Activated B cell treated with CpG ODN at 0.5 μM for 24 hours (primary cell): ENCODE measurements at places on chromosomes 6 and 20.

- H3K4me3 ChIP-seq, result no peak overlapping the region
- no peaks in the 10 kb centered on the region for H3K4me1 ChIP-seq
- DNase-seq, result no peak
- peaks cover 43% of the 10 kb centered on the region for H3K27me3 ChIP-seq
- H3K36me3 ChIP-seq, result no peaks in the 10 kb centered on the region
These were observed 51.4 kb downstream of the CD40 start for GRCh38 chr20:46169245-46170171.

GRCh38 chr6:13260101-13260598 is 68.2 kb downstream of the TBC1D7 start:
- H3K4me3 ChIP-seq, result peak overlapping the region; percentile 74
- peak overlapping the region; percentile 75 for H3K27ac ChIP-seq
- peaks cover 90% of the 10 kb centered on the region for H3K4me1 ChIP-seq
- H3K36me3 ChIP-seq, result peaks cover 3% of the 10 kb centered on the region

GRCh38 chr6:76942203-76942966 is 520.9 kb downstream of the HTR1B start:
- no peak for DNase-seq
- H3K4me1 ChIP-seq, result no peaks in the 10 kb centered on the region
- H3K27me3 ChIP-seq, result no peaks in the 10 kb centered on the region
- no peak overlapping the region for H3K4me3 ChIP-seq

GRCh38 chr20:45365444-45365970 is 2.6 kb downstream of the SYS1 start:
- peak overlapping the region; percentile 4 for H3K4me3 ChIP-seq
- H3K27me3 ChIP-seq, result no peaks in the 10 kb centered on the region
- no peak overlapping the region for H3K27ac ChIP-seq
- H3K4me1 ChIP-seq, result peaks cover 76% of the 10 kb centered on the region
- DNase-seq, result no peak

DNA sequence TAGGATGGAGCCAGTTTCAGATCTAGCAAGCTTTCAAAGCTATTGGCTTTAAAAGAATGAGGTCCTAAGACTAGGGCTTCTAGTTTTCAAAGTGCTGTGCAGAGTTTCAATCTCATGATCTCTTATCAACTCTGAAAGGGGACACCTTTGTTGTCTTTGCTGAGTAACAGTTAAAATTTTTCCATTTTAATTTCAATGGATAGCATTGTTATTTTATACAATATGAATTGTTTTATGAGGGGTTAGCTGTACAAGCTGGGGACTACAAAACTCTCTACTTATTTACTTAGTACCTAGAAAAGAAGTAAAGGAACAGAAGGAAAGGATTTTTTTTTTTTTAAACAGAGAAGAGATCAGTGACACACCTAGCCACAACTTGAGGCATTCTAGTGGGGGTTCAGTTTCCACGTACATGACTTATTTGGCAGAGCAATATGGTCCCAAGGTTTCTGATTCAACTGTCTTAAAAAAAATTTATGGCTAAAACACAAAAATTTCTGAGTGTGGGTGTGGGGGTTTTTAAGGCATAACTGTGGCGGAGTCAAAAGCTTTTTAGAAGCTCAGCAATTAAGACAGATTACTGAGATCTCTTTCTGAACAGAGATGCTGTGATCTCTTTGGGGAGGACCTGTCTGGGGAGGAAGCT is 46.1 kb upstream of the JAG1 start:
- no peaks in the 10 kb centered on the region for H3K27me3 ChIP-seq
- no peaks in the 10 kb centered on the region for H3K4me1 ChIP-seq
- H3K4me3 ChIP-seq, result no peak overlapping the region
- no peak for DNase-seq
- H3K36me3 ChIP-seq, result no peaks in the 10 kb centered on the region

GRCh38 chr6:161195386-161195785 is 78.5 kb downstream of the AGPAT4 start:
- H3K27me3 ChIP-seq, result no peaks in the 10 kb centered on the region
- no peak overlapping the region for H3K27ac ChIP-seq
- peaks cover 17% of the 10 kb centered on the region for H3K4me1 ChIP-seq
- no peak for DNase-seq
- H3K36me3 ChIP-seq, result no peaks in the 10 kb centered on the region

DNA sequence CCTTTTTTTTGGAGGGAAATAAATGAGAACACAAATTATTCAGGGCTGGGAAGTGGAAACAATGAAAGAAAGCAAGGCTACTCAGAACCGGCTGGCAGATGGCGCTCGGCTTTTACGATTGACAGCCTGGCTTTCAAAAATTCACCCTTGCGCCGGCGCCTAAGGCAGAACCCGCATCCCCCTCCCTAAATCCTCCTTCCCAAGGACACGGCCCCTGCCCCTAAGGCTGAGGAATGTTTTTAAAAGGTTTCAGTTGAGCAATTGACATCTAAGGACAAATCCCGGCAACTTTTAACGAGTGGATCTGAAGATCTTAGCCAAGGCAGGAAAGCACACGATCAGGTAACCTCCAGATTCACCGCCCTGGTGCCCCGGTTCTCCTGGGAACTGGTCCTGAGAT is 16.3 kb downstream of the GNAS start:
- no peak for DNase-seq
- H3K27ac ChIP-seq, result no peak overlapping the region
- H3K36me3 ChIP-seq, result no peaks in the 10 kb centered on the region

- H3K27me3 ChIP-seq, result no peaks in the 10 kb centered on the region
- H3K27ac ChIP-seq, result no peak overlapping the region
- no peaks in the 10 kb centered on the region for H3K4me1 ChIP-seq
- H3K4me3 ChIP-seq, result no peak overlapping the region
- no peak for DNase-seq
- H3K36me3 ChIP-seq, result peaks cover 84% of the 10 kb centered on the region
These were observed 125.0 kb downstream of the ZMYND8 start for GRCh38 chr20:47231382-47232039.

- peaks cover 24% of the 10 kb centered on the region for H3K4me1 ChIP-seq
- H3K27ac ChIP-seq, result no peak overlapping the region
- H3K4me3 ChIP-seq, result no peak overlapping the region
- no peak for DNase-seq
- no peaks in the 10 kb centered on the region for H3K36me3 ChIP-seq
- no peaks in the 10 kb centered on the region for H3K27me3 ChIP-seq
These were observed 18.4 kb downstream of the ECT2L start for GRCh38 chr6:138814179-138814834.

GRCh38 chr6:146890644-146891434 is 292.1 kb downstream of the ADGB start:
- peaks cover 7% of the 10 kb centered on the region for H3K27me3 ChIP-seq
- DNase-seq, result no peak
- H3K36me3 ChIP-seq, result no peaks in the 10 kb centered on the region
- H3K27ac ChIP-seq, result no peak overlapping the region

GRCh38 chr20:57208198-57208597 is 58.2 kb downstream of the BMP7 start:
- no peak overlapping the region for H3K27ac ChIP-seq
- H3K36me3 ChIP-seq, result no peaks in the 10 kb centered on the region
- peaks cover 5% of the 10 kb centered on the region for H3K27me3 ChIP-seq

DNA sequence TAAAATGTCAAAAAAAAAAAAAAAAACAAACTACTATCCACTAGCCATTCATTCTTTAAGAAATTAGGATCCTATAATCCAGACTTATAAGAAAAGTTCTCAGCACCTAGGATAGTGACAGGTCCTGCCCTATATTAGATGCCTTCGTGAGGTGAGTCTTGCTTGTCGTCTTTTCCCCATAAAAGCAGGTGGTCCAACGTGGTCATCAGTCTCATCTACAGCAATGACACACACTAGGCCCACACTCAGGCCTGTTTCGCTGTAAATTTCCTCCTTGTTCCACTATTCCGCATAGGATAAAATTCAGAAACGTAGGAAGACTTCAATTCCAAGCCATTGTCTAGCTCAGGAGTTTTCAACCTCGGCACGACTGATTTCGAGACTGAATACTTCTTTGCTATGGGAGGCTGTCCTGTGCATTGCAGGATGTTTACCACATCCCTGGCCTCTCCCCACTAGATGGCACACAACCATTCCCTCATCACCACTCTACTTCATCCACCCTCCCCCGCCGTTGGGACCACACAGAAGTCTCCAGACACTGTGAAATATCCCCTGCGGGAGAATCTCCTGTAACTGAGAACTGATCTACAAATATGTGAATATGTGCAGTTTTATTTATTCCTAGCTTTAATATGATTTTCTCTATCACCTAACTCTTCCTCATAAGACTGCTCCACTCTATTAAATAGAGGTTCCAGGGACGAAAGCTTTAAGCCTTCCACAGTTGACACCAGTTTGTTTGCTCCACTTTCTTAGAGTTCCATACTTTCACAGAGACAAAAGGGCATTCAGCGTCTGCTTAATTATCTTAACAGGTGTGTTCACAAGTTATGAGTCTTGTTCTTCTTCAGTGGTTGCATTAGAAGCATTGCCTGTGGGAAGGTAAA is 346.3 kb downstream of the BMP2 start:
- no peaks in the 10 kb centered on the region for H3K4me1 ChIP-seq
- no peak overlapping the region for H3K27ac ChIP-seq
- no peaks in the 10 kb centered on the region for H3K27me3 ChIP-seq

DNA sequence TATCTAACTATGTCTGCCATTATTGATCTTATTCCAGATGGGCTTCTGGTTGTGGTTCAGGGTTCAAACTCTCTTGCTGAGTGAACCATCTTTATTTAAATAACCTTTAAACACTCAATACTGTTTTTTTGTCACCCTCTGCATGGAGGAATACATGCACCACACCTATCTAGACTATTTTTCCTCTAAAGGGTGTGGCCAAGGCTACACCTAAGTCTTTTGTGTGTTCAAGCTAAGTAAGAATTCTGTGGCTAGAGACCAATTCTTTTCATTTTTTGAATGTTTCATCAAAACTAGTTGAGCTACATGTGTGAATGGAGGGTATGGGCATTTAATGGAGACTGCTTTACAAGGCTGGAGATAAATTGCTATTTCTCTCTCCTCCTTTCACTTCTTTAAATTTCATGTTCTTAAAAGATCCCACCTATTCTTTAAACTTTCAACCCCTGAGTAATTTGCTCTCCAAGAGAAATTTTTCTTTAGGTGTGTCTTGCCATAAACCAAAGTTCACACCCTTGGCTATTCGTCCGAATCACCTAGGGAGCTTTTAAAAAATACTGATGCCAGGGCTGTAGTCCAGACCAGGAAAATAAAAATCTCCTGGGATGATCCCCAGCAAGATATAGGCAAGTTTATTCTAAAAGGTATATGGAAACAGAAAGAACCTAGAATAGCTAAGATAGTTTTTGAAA is 24.8 kb upstream of the MBOAT1 start:
- H3K4me1 ChIP-seq, result no peaks in the 10 kb centered on the region
- no peak overlapping the region for H3K4me3 ChIP-seq
- H3K27me3 ChIP-seq, result no peaks in the 10 kb centered on the region
- DNase-seq, result no peak
- H3K36me3 ChIP-seq, result no peaks in the 10 kb centered on the region

DNA sequence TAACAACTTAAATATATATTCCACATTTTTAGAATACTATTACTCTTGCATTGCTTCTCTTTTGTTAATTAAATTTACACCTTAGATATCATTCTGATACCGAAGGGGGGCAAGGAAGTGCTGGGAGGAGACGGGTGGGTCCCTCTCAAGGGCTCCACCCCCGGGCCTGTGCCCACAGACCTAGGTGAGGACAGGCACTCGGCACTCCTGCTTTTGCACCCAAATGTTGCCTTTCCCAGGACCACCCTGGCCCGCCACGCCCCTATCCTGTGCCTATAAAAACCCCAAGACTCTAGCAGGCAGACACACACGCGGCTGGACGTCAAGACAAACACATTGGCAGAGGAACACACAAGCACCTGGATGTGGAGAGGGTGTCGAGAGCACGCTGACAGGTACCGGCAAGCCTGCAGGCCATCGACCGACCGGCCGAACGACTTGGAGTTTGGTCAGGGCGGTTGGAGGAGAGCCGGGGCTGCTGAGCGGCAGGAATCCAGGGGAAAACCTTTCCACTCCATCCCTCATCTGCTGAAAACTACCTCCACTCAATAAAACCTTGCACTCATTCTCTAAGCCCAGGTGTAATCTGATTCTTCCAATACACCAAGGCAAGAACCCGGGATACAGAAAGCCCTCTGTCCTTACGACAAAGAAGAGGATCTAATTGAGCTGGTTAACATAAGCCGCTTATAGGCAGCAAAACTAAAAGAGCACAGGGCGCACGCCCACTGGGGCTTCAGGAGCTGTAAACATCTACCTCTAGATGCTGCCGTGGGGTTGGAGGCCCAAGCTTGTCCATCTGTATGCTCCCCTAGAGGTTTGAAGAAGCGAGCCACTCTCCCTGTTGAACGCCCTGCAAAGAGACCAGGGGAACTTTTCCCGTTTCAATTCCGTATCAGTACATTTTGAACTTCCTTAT is 197.4 kb upstream of the PRSS16 start:
- peaks cover 8% of the 10 kb centered on the region for H3K27me3 ChIP-seq
- DNase-seq, result no peak
- no peaks in the 10 kb centered on the region for H3K4me1 ChIP-seq
- no peak overlapping the region for H3K27ac ChIP-seq
- H3K36me3 ChIP-seq, result no peaks in the 10 kb centered on the region

GRCh38 chr20:1618479-1618878 is 1.3 kb downstream of the SIRPB1 start:
- peaks cover 56% of the 10 kb centered on the region for H3K4me1 ChIP-seq
- no peak overlapping the region for H3K4me3 ChIP-seq
- DNase-seq, result no peak
- no peak overlapping the region for H3K27ac ChIP-seq
- H3K36me3 ChIP-seq, result no peaks in the 10 kb centered on the region

DNA sequence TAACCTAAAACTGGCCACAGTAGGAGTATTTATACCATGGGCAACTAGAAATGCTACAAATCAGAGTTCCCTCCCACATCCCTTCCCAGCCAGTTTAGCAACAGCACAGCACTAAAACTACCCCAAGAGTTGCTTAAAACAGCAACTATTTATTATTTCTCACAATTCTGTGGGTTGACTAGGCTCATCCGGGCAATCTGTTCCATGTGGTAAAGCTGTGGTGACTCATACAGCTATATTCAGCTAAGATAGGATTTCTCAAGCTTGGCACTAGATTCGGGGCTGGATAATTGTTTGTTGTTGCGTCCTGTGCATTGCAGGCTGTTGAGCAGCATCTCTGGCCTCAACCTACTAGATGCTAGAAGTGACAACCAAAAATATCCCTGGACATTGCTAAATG is 8.6 kb upstream of the HECA start:
- H3K4me1 ChIP-seq, result peaks cover 43% of the 10 kb centered on the region
- no peaks in the 10 kb centered on the region for H3K27me3 ChIP-seq
- no peaks in the 10 kb centered on the region for H3K36me3 ChIP-seq
- H3K27ac ChIP-seq, result peak overlapping the region; percentile 30
- no peak overlapping the region for H3K4me3 ChIP-seq
